MG63 (cell line): ENCODE measurements at places on chromosomes 13 and 19. TPM values are rescaled to one million over a fixed set of nuclear protein-coding genes. Genes with fewer than 3 reads are reported as not detected.

Gene ZNF536
- not detected in 2 replicates for total RNA-seq

Gene SMAD9
- 7.0 and 7.6 TPM in 2 replicates for total RNA-seq

- DNase-seq: no peak
Measured at GRCh38 chr19:10952809-10953208, 8.0 kb upstream of the SMARCA4 start.

Gene ICAM4
- total RNA-seq: not detected in 2 replicates

- DNase-seq: peak; percentile 37
Measured at GRCh38 chr19:16337809-16338469, 13.3 kb downstream of the KLF2 start.

DNA sequence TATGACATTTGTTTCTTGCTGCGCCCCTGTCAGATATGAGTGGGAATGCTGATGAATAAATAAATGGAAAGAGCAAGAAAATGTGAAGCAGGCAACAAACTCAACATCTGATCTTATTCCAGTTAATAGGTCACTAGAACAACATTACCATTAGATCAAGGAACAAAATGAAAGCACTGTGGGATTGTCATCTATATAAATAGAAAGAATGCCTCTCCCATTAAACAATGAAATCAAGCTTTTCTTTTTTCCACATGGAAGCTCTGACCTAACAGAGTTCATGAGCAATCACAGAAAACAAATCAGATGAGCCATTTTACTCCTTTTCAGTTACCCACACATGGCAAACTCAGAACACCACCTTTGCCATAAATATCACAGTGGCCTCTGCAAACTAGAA is 354.8 kb downstream of the SUCLA2 start:
- no peak for DNase-seq

Gene ZFR2
- total RNA-seq: not detected in 2 replicates

DNA sequence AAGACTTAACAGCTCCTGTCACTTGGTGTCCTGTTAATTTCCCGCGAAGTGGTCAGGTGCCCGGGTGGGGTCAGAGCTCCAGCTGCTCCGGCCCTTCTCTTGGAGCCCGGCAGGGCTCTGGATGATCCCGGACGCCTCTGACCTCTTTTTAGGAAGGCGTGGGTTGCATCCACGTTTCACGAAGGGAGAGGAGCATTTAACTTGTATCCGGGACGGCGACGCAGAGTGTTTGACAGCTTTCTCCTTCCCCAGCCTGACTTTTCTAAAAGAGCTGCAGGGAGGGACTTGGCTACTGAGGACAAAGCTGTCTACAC is 656 bp downstream of the ZNF155 start:
- no peak for DNase-seq

GRCh38 chr13:64992314-64992713 is 2237.8 kb downstream of the PCDH9 start:
- no peak for DNase-seq

Gene OR7D2
- not detected in 2 replicates for total RNA-seq

Gene PRODH2
- total RNA-seq: not detected in 2 replicates

DNA sequence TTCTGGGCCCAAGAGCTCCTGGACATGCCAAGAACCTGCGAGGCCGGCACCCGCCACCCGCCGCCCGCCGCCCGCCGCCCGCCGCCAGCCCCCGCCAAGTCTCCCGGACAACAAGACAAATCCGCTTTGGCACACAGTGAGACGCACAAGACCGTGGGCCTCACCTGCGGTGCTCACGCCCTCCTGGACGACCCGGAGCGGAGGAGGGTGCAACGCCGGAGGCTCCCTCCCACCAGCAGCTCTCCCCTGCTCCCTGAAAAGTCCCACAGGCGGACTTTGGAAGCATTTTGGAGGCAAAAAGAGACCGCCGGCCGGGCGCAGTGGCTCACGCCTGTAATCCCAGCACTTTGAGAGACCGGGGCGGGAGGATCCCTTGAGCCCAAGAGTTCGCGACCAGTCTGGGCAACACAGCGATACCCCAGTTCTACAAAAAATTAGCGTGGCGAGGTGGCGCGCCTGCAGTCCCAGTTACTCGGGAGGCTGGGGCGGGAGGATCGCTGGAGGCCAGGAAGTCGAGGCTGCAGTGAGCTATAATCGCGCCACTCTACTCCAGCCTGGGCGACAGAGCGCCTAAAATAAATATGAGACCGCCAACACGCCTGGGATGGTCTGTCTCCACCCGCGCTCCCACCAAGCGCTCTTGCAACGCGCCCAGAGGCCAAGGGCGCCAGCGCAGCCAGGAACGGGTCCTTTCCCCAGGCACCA is 783 bp downstream of the RHPN2 start:
- DNase-seq: peak; percentile 39

Gene LYPD5
- total RNA-seq: not detected in 2 replicates

DNA sequence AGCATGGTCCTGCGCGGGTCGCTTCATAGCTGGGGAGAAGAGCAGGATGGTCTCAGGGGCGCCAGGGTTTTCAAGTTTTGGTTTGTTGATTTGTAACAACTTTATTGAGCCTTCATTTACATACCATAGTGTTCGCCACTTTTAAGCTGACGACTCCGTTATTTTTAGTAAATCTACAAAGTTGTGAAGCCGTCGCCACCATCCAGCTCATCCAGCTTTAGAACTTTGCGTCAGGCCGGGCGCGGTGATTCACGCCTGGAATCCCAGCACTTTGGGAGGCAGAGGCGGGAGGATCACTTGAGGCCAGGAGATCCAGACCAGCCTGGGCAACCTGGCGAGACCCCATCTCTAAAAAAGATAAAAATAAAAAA is 404 bp downstream of the C19orf44 start:
- peak; percentile 74 for DNase-seq

GRCh38 chr13:100097821-100098220 is 8.9 kb downstream of the PCCA start:
- no peak for DNase-seq

DNA sequence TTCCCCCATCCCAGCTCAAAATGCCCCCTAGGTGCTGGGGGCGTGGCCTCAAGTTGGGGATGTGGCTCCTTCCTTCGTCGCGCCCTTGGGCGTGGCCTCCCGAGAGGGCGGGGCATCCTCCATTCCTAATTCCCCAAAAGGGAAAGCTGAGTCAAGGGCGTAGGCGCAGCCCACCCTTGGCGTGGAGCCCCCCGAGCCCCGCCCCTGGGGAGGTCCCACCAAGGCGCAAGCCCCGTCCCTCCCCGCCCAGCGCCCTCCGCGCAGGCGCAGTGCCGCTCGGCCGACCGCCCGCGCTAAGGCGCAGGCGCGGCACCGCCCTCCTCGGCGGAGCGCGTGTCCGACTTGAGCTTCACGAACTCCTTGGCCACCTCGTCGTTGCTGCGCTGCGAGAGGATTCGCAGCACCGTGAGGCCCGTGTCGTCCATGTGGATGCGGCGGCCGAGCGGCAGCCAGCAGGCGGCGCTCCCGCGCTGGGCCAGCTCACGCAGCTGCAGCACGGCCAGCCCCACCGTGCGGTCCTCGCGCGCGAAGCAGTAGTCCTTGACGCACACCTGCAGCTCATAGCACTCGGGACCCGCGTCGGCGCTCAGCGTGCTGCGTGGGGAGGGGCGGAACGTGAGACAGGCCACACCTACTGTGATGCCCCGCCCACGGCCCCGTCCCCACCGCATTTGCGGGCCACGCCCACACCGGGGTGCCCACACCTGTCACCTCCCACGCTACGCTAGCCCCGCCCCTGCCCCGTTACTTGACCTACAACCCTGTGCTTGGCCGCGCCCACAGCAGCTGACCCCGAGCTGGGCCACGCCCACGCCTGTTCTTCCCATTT is 50.5 kb downstream of the COLGALT1 start:
- peak; percentile 80 for DNase-seq

DNA sequence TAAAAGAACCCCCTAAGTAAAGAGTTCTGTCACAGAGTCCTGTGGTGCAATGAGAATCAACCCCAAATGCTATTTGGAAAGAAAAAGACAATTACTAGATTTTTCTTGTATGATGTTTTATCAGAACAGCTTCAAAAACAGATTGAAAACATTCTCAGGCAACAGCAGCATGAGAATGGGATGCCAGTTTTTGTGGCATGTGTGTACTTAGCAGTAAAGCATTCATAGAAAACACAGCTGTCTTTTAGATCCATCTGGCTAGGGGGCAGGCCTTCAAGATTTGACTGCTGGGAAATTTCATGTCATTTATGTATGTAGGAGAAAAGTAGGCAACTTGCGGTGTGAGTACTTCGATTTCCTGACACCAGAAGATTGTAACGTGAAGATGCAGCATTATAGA is 170.5 kb upstream of the HTR2A start:
- DNase-seq: no peak

Gene CYP4F2
- total RNA-seq: not detected in 2 replicates

DNA sequence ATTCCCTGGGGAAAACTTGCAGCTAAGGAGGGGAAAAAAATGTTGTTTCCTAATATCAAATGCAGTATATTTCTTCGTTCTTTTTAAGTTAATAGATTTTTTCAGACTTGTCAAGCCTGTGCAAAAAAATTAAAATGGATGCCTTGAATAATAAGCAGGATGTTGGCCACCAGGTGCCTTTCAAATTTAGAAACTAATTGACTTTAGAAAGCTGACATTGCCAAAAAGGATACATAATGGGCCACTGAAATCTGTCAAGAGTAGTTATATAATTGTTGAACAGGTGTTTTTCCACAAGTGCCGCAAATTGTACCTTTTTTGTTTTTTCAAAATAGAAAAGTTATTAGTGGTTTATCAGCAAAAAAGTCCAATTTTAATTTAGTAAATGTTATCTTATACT is 33.6 kb downstream of the TNFSF11 start:
- no peak for DNase-seq

DNA sequence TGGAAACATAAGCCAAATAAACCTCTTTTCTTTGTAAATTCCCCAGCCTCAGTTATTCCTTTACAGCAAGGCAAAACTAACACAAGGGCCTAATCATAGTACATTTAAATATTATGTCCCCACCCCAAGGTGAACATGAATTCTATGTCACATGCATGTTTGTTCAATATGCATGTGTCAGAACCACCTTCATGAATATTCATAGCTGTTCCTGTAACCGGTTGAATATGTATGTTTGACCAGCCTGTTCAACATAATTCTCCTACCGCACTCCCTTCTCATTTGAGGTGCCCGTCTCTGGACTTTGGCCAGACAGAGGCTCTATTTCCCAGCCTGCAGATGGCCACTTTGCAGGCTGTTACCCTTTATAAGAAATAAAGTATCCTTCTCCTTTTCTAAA is 769.4 kb upstream of the SLITRK1 start:
- no peak for DNase-seq

- DNase-seq: peak; percentile 54
Measured at GRCh38 chr19:11798391-11799330, at the start of gene ZNF491. TSS of gene ZNF491 (plus strand) at chr19:11798523. CDS start at chr19:11805954, 7,431 bp downstream.

- no peak for DNase-seq
Measured at GRCh38 chr19:48713041-48713863, 6.3 kb downstream of the MAMSTR start.
